ENCODE measurements at places on chromosomes 4 and X.

DNA sequence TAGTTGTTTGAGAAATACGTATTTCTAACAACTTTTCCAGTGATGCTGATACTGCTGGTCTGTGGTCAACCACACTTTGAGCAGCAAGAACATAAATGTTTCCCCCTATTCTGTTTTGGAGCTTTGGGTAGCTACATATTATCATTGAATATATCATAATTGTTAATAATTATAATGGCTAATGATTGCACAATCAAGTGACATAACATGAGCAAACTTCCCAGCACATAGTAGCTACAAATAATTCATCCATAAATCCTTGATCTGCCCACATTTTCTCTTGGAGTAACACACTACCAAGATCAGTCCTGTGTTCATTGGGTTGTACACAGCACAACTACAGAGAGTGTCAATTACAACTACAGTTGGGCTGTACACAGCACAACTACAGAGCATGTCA, 436.3 kb upstream of the MAGEB18 start:
- DNase-seq: no peak

DNA sequence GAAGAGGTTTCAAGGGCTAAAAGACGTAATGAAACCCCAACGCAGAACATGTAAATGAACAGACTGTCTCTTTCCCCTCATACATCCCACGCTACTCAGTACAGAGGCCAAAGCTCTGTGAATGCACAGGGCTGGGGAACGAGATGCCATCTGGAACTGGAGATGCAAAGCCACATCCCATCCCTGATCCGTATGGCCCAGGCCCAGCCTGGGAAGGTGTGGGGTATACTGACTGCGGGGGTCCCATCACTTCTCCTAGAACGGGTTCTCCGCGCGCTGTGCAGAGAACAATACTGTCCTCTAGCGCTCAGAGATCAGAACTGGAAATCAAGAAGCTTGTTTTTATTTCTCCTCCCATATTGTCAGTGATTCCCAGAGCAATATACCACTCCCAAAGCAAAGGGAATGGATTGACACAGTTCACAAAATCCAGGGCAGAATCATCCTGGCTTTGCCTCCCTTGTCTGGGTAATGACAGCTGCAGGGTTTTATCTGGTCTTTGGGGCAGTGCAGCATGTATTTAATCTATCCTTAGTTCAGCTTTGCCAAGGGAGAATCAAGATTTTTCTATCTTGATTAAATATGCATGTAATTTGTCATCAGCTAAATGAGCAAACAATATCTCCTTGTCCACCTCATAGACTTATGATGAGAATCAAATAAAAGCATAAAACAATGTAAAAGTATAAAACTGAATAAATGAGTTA, 47.3 kb upstream of the TLR3 start:
- DNase-seq: no peak

DNA sequence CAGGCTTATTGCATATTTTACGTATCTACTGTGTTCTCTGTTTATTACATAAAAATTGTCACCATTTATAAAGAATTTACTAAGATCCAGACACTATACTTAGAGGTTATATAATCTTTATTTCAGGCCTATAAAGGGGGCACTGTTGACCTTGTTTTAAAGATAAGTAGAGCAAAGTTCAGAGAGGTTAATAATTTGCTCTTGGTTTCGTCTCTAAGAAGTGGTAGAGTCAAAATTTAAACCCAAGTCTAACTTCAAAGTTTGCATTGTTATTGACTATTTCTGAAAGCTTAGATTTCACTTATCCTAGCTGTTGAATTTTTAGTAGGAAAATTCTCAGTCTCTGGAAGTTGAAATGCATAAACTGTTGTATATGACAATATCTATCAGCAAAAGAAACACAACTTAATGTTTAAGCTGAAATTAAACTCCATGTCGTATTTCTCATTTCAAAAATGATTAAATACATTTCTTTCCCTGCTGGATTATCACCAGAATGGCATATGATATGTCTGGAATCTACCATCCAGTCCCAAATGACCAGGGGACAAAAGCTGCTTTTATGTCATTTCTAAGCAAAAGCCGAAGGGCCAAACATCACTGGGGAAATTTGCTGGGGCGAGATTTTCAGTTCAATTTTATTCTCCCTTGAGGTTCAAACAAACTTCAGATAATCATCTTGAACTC, 138.4 kb downstream of the SLC7A11 start:
- no peak for DNase-seq

DNA sequence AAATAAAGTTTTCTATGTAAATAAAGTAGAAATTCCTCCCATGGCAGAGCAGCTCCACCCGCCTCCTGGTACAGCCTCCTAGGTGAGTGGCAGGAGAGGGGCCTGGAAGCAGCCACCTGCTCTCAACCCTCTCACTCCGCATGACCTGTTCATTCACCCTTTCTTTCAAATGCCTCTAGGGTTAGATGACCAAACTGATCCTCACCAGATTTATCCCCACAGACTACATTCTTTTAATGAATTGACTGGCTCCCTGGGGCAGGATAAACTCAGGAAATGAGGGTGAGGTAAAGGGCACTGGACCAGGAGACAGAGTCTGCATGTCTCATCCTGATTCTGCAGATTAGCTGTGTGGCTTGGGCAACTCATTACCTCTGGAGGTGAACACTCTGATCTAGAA, 32.6 kb upstream of the NKX6-1 start:
- no peak for DNase-seq

- no peak for DNase-seq
Measured at GRCh38 chrX:31280580-31280979, 208.7 kb upstream of the FTHL17 start.

- DNase-seq: no peak
Measured at GRCh38 chrX:121581885-121582284, 534.5 kb downstream of the GLUD2 start.

Data from activated naive CD4-positive, alpha-beta T cell treated with anti-CD3 and anti-CD28 coated beads, Interleukin-2, amount 50 U/mL, for 72 hours (primary cell).